ENCODE measurements at places on chromosomes 5 and 9.

- DNase-seq: no peak
These were observed 14.3 kb downstream of the GRIA1 start for GRCh38 chr5:153504726-153505125.

GRCh38 chr9:133247632-133248031 lies 27.4 kb downstream of the ABO start:
- no peak for DNase-seq

GRCh38 chr5:154701181-154701580 lies 54.0 kb upstream of the LARP1 start:
- no peak for DNase-seq

GRCh38 chr5:109942646-109943045 lies 252.9 kb downstream of the MAN2A1 start:
- DNase-seq: no peak

DNA sequence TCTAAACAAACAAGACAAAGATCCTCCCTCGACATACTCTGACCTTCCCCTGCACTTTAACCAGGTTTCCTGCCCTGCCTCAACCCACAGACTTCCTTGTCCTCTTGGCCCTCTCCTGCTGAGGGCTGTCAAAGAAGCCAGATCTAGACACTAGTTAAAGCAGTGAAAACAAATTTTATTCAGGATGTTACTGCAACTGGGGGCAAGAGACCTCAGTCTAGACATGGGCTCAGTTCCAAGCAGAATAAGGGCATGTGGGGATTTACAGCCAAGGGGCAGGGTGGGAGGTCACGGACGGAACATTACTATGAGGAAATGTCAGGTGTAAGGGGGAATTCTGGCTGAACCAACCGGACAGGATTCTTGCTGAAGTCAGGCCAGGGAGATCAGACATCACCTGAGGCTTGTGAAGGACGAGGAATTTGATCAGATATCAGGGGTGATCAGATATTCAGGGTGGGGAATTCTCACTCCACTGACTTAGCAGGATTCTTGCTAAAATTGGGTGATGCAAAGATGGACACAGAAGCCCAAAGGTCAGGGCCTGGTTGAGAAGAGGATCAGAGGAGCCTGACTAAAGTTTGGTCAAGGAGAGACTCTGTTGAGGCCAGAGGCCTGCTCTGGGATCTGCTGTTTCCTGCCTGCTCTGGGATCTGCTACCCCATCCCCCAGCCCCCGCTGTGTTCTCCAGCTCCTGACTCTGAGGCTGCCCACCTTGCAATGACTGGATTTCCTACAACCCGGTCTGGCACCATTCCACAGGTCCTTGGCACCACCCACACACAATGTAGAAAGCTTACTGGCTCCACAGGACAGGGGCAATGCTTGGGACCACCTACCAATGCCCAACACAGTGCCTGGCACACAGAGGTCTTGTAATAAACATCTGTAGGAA lies 21.5 kb downstream of the GABBR2 start:
- DNase-seq: no peak

DNA sequence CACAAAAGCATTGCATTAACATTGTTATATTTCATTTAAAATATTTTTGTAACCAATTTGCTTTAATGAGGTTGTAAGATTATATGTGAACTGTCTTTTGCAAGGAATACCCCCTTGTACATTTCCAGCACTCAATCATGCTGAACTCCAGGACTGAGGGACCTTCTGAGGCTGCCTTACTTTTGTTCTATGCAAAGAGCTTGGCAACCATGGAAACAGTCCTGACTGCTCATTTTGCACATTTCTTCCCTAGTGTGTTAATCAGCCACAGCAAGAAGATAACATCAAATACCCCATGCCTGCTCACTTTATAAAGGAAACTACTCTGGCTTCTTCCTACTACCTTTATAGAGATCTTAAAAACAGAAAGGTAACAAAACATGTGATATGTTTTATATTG lies 355.6 kb upstream of the IZUMO3 start:
- no peak for DNase-seq

DNA sequence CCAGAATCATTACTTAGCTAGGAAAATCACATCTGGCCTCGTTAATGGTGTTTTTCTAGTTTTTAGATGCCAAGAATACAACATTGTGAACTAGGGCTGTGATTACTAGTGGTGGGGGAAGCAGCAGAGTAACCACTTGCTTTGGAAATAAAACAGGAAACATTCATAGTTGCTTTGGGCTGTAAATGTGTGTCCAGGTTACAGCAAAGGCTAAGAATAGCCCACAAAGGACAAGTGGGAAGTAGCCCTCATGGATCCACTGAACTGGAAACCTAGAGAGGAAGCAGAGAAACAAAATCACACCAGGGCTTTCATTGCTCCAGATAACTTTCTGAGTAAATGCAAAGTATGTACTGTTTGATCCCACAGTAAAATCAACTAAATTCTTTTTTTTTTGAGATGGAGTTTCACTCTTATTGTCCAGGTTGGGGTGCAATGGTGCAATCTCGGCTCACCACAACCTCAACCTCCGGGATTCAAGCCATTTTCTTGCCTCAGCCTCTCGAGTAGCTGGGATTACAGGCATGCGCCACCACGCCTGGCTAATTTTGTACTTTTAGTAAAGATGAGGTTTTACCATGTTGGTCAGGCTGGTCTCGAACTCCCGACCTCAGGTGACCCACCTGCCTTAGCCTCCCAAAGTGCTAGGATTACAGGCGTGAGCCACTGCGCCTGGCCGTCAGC lies 56.2 kb upstream of the TNFSF15 start:
- DNase-seq: no peak

GRCh38 chr5:181189363-181189961 lies 15.5 kb downstream of the TRIM7 start:
- no peak for DNase-seq

GRCh38 chr5:133589286-133589685 lies 23.1 kb downstream of the FSTL4 start:
- no peak for DNase-seq

DNA sequence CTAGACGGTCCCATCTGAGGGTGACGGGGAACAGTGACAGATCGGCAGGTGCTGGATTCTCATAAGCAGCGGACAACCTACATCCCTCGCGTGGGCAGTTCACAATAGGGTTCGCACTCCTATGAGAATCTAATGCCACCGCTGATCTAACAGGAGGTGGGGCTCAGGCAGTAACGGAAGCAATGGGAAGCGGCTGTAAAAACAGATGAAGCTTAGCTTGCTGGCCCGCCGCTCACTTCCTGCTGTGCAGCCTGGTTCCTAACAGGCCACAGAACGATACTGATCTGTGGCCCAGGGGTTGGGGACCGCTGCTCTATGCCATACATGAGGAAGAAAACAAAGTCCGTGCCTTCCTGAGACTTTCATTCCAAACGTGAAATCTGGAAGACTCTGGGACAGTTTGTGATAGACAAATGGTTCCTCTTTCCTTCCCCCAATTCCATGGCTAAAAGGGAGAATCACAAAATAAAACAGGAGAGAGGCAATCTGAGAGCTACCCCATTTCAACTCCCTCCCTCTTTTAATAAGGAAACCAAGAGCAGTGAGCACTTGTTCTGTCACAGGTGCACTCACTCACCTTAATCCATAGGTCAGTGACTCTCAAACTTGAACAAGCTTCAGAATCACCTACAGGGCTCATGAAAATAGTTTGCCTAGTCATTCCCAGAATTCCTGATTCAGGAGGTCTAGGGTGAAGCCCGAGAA lies 12.1 kb downstream of the PDCL start:
- DNase-seq: no peak

- no peak for DNase-seq
These were observed 339.3 kb downstream of the SLIT3 start for GRCh38 chr5:168961681-168962080.

- DNase-seq: peak; percentile 39
These were observed 175.9 kb downstream of the MAN2A1 start for GRCh38 chr5:109865637-109866036.

GRCh38 chr5:158154226-158155005 lies 295.5 kb upstream of the CLINT1 start:
- DNase-seq: no peak

GRCh38 chr9:32525709-32526030 lies 326 bp downstream of the RIGI start:
- no peak for DNase-seq

GRCh38 chr5:180401229-180401907 lies 48.2 kb upstream of the GFPT2 start:
- no peak for DNase-seq

DNA sequence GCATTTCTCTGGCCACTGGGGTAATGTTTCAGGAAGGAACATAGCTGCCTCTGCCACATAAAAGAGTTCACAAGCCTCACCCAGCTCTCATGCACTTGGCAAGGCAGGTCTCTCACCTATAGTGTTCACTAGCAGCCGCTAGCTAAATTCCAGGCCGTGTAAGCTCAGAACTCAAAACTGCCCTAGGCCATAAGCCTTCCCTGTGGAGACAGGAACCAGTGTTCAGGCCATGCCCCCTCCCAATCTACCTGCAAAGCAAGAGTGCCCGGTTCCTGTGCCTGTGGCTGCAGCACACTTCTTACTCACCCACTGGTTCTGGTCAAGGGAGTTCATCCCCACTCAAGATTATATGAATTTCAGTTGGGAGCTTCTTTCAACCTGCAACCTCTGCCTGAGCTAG lies 60.7 kb upstream of the ZNF169 start:
- DNase-seq: no peak
